ENCODE measurements at places on chromosomes 6 and 20.

DNA sequence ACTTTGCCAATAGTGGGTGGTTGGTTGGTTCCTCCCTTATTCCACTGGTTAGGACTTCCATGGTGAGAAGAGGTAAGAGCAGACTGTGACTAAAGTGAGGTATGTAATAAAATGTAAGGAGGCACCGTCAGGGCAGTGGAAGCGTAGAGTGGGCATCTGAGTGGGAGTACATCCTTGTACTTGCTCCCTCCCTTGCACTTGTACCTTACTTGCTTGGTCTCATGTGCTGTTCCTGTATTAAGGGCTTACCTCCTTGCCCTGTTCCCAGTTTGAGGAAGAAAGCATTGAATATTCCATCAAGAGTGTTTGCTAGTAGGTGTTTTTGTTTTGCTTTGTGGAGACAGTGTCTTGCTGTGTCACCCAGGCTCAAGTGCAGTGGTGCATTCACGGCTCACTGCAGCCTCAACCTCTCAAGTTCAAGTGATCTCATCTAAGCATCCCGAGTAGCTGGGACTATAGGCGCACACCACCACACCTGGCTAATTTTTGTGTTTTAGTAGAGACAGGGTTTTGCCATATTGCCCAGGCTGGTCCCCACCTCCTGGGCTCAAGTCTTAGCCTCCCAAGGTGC lies 25.5 kb downstream of the AMD1 start:
- DNase-seq, result no peak

DNA sequence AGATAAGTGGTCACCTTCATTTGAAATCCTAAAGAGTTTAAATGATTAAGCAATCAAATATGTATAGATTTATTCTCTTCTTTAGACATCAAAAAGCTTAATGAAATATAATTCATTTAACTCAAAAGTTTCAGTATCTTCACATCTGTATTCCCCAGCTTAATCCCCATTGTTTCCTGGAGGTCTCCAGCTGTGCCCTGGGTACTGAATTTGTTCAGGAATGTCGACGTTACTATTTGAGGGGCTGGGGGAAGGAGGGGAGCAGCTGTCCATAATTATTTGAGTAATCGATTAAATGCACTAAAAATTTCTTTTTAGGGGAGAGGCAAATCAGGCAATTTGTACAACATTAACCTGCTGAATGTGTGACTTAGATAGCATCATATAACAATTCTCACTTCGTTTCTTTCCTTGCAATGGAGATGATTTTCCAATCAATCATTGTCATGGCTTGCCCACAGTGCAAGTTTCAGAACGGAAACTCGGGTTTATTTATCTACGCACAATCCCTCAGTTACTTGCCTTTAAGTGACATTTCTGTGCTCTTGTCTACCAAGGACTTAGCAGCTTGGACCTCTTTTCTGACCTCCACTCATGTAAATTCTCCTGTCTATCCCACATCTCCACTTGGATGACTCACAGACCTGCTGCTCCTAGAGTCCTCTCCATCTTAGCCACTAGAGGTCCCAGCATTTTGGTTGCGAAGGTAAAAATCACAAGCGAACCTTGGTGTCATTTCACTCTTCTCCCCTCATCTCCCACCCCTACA lies 3.9 kb downstream of the DOK5 start:
- DNase-seq, result no peak

- no peak for DNase-seq
Observed at GRCh38 chr20:31922181-31922580, 29.7 kb downstream of the PDRG1 start.

DNA sequence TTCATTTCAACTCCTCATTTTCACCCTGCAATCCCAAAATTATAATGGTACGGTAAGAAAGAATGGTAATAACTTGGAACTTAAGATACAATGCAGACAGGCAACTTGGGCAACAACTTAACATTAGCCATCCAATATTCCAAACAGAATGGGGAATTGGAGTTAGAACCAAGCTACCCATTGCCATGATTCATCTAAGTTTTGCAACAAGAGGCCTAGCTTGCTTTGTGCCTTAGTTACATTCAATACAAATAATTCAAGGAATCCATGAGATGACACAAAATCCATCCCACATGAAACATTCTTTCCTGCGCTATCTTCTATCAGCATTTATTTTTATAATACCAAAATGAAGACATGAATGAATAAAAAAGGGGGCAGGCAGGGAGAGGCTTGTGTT lies 28.4 kb downstream of the DCDC2 start:
- no peak for DNase-seq

GRCh38 chr6:37170273-37171200 lies 585 bp downstream of the PIM1 start:
- DNase-seq, result peak; percentile 84

GRCh38 chr6:155498370-155498769 lies 42.7 kb upstream of the NOX3 start:
- DNase-seq, result no peak

DNA sequence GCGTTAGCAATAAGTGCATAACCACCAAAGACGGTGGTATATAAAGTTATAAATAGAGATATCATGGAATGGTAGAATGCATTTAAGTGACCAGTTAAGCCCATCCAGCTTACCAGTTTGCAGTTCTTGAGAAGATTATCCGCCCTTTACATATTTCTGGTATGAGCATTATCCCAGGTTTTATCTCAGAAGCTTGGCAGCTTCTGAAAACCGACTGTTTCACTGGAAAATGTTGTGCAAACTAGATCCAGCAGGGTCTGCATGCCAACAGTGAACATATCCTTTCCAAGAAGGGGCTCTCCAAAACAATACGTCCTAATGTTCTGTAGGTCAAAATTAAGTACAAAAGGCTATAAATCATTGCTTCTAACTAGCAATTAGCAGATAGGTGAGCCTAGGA lies 29.5 kb upstream of the SHLD1 start:
- DNase-seq, result no peak

DNA sequence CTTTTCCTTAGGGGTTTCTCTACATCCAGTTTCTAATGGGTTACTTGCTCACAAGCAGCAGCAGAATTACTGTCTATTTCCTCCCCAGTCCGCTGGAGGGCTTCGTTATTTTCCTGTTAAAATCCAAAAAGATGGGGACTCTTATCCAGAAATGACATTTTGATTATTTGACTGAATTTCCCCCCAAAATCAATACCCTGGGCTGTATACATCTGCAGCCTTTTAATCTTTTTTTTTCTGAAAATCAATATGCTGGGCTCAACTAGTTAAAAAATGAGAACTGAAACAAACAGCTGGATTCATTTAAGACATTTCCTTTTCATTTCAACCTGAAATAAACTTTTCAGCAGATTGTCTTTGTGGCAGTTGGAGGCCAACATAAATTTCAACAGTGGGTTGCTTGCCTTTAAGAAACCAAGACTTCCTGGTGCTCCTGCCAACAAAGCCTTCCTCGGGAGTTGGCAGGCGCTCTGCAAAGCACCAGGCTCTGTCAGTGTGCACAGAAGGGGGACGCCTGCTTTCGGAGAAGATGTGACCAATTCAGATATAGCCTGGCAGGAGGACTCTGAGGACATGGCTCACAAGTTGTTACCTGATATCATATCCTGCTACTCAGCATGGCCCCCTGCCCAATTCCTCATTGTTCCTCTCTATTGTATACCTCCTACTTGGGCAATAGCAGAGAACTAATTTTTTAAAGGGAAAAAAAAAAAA lies 204.7 kb upstream of the ARG1 start:
- no peak for DNase-seq

- no peak for DNase-seq
Observed at GRCh38 chr20:51531141-51531710, 11.3 kb downstream of the NFATC2 start.

DNA sequence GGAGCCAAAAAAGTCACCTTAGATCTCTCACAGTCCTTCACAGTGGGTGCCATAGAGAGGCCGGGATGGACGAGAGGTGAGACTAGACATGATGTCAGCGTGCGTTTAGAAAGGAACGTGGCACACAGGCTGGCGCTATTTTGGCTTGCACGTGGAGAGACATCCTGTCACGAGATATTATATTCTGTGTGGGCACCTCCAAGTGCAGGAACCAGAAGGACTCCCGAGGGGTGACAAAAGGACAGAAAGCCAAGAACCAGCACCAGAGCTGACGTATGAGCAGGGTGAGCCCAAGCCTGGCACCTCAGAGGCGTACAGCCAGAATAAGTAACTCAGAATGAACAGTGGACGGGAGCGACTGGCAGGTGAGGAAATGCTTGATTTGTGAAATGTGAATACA lies 49.9 kb upstream of the QKI start:
- DNase-seq, result no peak

GRCh38 chr6:143468026-143468425 lies 17.4 kb downstream of the PEX3 start:
- no peak for DNase-seq

DNA sequence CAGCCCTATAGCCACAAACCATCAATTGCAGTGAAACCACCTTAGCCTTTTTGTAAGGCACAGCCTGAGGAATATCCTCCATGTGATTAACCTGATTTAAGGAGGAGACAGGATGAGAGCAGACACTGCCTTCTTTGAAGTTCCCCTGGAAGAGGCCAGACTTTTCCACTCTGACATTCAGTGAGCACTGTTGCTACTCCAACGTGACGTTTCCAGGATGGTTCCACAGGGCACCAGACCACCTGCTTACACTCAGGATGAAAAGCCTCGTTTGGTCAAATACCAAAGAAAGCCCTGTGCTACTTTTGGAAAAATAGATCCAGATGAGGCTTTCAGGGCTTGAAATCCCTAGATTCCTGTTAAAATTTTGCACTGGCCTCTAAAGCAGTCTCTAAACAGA lies 1102.1 kb upstream of the FLRT3 start:
- DNase-seq, result no peak

- no peak for DNase-seq
Observed at GRCh38 chr6:43698584-43699349, 11.2 kb upstream of the MRPS18A start.

DNA sequence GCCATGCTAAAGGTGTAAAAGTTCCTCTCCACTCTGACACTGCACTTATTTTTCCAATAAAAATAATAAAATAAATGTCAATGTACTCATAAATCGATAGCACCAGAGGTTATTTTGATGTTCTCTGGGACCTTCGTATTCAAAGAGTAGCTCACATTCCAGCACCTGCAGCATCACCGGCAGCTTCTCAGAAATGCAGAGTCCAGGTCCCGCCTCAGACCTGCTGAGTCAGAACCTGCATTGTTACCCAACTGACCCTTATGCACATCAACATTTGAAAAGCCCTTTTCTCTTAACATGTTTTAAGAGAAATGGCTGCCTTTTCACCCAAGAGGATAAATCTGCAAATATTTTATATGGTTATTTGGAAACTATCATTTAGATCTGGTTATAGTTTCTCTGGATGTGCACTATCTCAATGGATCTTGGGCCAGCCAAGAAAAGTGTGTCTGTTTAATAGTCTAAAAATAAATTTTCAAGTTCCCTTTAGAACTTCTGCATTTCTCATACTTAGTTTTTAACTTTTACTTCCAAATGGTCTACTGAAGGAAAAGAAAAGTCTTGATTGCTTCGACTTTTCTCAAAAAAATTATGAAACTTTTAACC lies 216.2 kb upstream of the PRDM1 start:
- DNase-seq, result no peak

GRCh38 chr6:166296035-166296883 lies 11.9 kb downstream of the PRR18 start:
- no peak for DNase-seq

GRCh38 chr6:112971651-112972050 lies 624.5 kb downstream of the RFPL4B start:
- DNase-seq, result no peak

GRCh38 chr20:63568986-63569949 lies 4.8 kb downstream of the HELZ2 start:
- DNase-seq, result no peak

DNA sequence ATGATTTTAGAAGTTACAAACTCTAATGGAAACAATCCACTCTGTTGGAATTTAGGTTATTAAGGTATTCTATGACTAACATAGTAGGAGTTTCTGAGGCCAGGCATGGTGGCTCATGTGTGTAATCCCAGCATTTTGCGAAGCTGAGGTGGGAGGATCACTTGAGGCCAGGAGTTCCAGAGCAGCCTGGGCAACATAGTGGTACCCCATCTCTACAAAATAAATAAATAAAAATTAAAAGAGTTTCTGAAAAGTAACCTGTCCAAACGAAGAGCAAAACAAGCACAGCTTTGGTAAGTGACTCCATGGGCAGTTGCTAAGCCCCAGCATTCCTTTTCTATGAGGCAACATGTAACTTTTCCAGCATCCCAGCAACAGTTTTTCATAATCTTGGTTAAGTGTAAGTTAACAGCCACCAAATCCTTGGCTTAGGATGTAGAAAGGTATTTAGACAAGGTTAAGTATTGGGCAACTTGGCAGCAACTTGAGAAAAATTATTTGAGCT lies 86.3 kb downstream of the SOX4 start:
- DNase-seq, result no peak

DNA sequence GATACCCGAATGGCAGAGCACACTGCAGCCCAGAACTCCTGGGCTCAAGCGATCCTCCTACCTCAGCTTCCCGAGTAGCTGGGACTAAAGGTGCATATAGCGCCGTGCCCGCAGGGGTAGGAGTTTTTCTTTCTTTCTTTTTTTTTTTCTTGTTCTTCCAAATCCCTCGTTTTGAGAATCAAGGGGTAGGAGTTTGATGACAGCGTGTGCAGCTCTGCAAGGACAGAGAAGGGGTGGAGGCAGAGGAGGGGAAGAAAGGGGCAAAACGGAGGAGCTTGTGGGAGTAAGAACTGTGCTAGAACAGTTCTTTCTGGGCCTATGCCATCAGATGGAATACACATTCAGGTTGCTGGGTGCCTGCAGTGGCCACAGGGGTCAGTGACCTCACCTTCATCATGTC lies 15.3 kb downstream of the RRP36 start:
- DNase-seq, result no peak

DNA sequence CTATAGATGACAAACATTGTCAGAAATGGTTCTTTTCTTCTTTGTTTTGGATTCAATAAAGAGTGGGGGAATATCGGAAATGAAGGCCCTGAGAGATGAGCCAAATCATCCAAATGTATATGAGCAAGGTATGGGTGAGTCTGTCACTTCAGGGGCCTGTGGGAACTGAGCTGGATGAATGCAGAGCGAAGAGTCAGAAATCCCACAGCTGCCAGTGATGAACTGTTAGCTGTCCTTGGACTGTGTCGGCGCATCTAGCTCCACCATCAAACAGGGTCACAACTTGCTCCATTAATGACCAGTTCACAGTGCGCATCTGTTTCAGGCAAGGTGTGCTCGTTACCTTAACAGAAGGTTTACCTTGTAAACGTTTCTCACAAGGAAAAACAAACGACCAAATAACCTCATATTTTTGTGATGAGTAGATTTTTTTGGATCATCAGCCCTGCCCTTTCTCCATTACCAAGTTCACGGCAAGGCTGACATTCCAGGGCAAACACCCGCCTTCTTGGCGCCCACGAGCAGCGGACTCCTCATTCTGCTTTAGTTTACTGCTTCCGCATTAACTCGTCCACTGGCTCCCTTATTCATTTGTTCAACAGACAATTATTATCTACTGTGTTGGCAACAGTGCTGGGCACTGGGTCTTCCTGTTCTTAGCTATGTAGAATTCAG lies 15.0 kb upstream of the CCN6 start:
- DNase-seq, result no peak

GRCh38 chr6:14326774-14327173 lies 209.2 kb downstream of the CD83 start:
- DNase-seq, result no peak

All from erythroblast (primary cell).